ENCODE measurements at places on chromosomes 5 and 9.

DNA sequence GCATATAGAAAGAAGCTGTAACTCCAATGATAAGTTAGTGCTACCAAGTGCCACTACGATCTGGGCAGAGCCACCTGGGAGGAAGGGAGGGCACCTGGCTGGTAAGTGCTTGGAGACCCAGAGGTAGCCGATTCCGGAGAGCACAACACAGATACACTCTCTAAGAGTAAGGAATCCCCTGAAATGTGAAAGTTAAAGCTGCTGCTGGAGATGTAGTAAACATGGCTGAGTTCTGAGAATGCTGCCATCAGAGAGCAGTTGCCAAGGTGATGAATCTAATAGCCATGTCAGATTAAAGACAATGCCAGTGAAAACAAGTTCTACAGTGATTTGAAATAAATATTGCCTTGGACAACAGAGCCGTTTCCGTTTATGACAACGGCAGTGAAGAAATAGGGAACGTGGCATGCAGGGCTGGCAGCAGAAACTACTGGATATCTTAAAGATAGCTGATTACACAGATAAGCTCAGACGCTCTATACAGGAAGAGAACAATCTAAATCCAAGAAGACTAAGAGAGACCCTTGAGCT is 561.2 kb upstream of the C9orf72 start:
- no peak for DNase-seq

- DNase-seq: peak; percentile 24
Observed at GRCh38 chr9:98491828-98492227, 216.9 kb downstream of the GABBR2 start.

GRCh38 chr5:139926797-139927503 is 116.1 kb downstream of the NRG2 start:
- no peak for DNase-seq

- DNase-seq: no peak
Observed at GRCh38 chr5:176941951-176942350, 42.8 kb upstream of the HK3 start.

DNA sequence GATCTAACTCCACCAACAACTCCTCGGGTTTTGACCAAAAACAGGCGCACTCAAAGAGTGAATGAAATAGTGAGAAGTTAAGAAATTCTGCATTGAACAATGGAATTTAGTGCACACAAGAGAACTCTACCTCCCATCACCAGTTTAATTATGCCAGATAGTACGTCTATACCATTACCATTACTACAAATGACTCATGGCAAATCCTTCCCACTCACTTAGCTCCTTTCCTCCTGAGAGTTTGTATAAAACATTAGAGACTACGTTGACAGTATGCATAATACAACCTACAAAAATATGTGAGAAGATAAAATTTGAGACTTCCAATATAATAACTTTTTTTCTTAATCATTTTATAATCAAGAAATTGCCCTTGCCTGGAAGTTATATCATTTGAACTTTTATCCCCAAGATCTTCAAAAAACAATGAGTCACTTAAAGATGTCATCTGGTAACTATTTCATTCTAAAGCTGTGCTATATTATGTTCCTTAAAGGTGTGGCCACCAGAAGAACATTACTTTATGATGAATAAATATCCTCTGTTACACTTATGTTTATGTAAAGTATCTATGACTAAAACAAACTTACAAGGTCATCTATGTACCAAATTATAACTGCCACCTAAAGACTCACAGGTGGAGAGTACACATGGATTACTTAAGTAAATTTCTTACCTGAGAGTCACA is 297.9 kb upstream of the PTGER4 start:
- no peak for DNase-seq

DNA sequence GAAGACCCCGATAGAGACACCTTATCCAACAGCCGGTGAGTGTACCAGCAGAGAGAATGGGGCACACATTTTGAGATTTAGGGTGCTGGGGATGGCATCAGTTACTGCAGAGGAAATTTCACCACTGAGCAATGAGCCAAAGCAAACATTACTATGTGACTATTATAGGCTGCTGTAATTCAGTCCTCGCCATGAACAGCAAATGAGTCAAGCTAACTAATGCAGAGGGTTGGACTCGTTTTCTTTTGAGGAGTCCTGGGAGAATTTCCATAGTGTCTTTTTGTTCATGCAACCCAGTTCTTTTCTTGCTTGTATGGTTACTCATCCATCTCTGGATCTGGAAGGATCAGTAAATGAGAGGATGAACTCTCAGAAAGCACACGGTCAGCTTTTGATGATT is 323.8 kb downstream of the PSAT1 start:
- DNase-seq: peak; percentile 71

- no peak for DNase-seq
Observed at GRCh38 chr5:77425998-77426659, 66.0 kb downstream of the WDR41 start.

GRCh38 chr9:137057545-137057944 is 3.7 kb upstream of the ENTPD2 start:
- DNase-seq: no peak

DNA sequence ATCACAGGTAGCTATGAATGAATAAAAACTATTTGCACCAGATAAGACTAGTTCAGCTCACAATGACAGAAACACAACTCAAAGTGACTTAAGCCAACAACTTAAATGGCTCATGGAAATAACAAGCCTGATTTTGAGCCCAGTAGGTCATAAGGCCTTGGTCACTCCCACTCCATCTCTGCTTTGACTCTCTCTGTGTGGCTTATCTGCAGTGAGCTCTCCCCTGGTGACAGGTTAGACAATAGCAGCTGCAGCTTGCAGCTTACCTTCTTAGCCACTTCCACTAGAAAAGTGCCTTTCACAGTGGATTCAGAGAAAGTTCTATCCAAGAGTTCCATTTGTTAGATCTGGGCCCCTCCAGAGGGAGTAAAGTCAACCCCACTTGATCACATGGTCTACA is 315.7 kb downstream of the RAB3C start:
- DNase-seq: no peak

- no peak for DNase-seq
Observed at GRCh38 chr5:167358868-167359492, 932.5 kb upstream of the WWC1 start.

Data from AG04449 (cell line).